Subcutaneous adipose tissue (tissue), 4 donors: ENCODE measurements at places on chromosomes 11 and 22. TPM values are rescaled to one million over a fixed set of nuclear protein-coding genes. Genes with fewer than 3 reads are reported as not detected.

Gene SEPTIN3
- not detected for total RNA-seq

Gene UBQLNL
- total RNA-seq, result 0.66 TPM

Gene MYBPC3
- total RNA-seq, result not detected

Gene HBG2
- total RNA-seq, result not detected

Gene MICAL2
- total RNA-seq, result 28.4 TPM

Gene STX5
- 36.2 TPM for total RNA-seq

Gene CASP5
- not detected for total RNA-seq

Gene SYT9
- total RNA-seq, result not detected

Gene A4GALT
- 29.1 TPM for total RNA-seq

Gene FREY1
- total RNA-seq, result not detected

Gene PSMD13
- total RNA-seq, result 101 TPM

Gene MS4A4A
- total RNA-seq, result 134 TPM

Gene SPDYC
- not detected for total RNA-seq
